ENCODE measurements at places on chromosomes 7 and 10. TPM values are rescaled to one million over a fixed set of nuclear protein-coding genes. Genes with fewer than 3 reads are reported as not detected.

ITPRIP gene
- 225 TPM for total RNA-seq

CH25H gene
- not detected for total RNA-seq

STEAP1B gene
- total RNA-seq = 0.31 TPM

SLC26A5 gene
- 0.30 TPM for total RNA-seq

DOCK1 gene
- 0.12 TPM for total RNA-seq

DMTF1 gene
- total RNA-seq = 154 TPM

IL6 gene
- 1.3 TPM for total RNA-seq

ANKRD7 gene
- total RNA-seq = not detected

EMX2 gene
- not detected for total RNA-seq

ADCY1 gene
- 0.02 TPM for total RNA-seq

- H3K4me1 ChIP-seq = peaks cover 7% of the 10 kb centered on the region
- H3K36me3 ChIP-seq = no peaks in the 10 kb centered on the region
- no peaks in the 10 kb centered on the region for H3K27me3 ChIP-seq
- no peak overlapping the region for H3K4me3 ChIP-seq
Measured at GRCh38 chr10:71653044-71653443, 66.5 kb downstream of the C10orf105 start.

- H3K36me3 ChIP-seq = no peaks in the 10 kb centered on the region
- no peak overlapping the region for H3K4me3 ChIP-seq
- peaks cover 7% of the 10 kb centered on the region for H3K4me1 ChIP-seq
- DNase-seq = no peak
- H3K27ac ChIP-seq = no peak overlapping the region
Measured at GRCh38 chr10:3655528-3655927, 129.5 kb downstream of the KLF6 start.

DNA sequence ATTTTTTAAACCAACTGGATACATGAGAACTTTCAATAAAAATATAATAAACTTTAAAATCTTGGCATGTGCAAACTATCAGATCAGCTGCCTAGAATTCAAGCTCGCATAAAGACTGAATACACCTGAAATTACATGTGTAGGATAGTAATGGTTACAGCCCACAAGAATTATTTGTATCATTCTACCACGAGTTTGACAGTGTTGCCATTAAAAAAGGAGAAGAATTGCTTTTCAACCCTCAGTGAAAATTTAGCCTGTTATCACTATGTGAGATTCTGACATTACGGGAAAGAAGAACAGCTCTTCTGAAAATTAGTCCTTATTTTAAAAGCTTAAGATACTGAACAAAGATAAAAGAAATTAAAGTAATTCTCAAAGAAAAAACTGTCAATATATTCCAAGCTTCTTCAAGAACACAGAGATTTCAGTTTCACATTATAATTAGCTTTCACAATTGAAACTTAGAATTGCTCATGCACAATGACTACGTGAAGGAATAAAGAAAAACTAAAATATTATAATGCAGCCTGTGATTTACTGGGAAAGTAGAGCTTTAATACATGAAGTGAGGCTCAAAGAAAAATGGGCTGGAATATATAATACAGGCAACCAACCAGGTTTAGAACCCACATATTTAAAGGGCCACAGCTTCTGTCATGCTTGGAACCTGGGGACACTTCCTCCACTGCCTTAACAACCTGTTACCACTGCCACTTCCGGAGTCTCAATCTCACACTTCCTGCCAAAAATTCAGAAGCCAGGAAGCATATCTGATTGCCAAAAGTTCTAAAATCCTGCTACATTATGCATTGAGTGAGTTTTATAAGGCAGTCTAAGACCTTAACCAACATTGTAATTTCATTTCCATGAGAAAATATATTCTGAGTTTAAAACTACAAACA is 23.2 kb downstream of the TPK1 start:
- H3K27ac ChIP-seq = peak overlapping the region; percentile 70
- no peaks in the 10 kb centered on the region for H3K36me3 ChIP-seq
- H3K4me1 ChIP-seq = peaks cover 4% of the 10 kb centered on the region

DNA sequence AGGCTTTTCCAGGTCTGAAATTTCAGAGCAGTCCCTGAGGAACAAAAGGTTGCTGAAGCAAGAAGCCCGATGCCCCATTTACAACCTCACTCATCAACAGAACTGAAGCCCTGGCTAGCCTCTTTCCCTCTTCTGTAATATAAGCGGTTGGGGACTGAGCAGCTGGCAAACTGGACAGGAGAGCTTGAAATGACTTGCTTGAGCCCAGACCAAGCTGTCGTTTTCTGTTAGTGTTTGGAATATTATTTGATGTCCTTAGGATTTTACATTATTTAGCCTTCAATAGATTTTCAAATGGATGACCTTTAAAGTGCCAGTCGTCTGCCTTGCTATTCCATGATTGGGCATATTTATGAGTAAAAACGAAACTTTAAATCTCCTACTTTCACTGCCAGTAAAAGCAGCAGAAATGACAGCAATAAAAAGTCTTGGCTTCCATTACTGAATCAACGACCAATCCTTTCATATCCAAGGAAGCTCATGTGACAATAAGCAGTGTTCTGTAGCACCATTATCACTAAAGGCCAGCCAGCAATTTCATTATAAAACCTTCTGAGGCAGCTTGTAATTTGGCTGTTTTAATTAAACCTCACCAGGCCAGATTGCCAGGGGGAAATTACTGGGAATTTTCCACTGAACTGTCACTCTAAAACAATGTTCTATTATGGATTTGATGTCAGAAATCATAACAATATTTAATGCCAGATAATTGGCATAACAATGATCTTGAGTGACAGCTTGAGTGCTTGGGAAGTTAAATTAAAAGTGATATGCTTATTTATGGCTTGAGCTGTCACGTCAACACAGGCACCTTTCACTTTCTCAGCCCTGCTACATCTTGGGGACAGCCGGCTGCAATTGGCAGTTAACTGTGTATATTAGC is 85.9 kb downstream of the LSMEM1 start:
- H3K27ac ChIP-seq = no peak overlapping the region
- DNase-seq = no peak
- no peaks in the 10 kb centered on the region for H3K36me3 ChIP-seq
- no peaks in the 10 kb centered on the region for H3K4me1 ChIP-seq

GRCh38 chr10:128384831-128385230 is 258.6 kb upstream of the MKI67 start:
- no peak for DNase-seq

DNA sequence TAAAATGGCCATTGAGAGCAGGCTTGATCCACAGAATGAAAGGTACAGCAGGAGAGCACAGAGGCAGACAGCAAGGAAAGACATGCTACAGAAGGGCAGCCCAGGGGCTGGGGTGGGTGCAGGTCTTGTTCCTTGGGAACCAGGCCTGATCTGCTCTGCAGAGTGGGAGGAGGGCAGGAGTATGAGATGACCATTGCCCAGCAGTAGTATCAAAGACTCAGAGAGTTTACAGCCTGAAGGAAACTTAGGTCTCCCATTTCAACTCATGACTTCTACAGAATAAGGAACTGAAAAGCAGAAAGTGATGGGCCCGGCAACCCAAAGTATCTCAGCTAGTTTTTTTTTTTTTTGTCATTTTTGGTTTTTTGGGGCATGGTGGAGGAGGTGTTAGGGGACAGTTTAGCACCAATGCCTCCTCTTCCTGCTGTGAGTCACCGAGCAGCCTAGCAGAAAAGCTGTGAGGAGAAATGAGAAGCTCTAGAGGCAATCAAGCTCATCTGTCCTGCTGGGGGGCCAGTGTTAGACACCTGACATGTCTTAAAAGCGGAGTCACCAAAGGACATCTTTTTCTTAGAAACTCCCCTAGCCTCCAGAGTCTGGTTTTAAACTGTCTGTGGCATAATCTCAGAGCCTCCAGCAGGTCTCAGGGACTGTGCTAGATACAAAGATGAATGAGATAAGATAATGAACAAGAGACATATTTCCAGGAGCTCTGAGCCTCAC is 34.3 kb upstream of the HERPUD2 start:
- H3K36me3 ChIP-seq = no peaks in the 10 kb centered on the region
- no peaks in the 10 kb centered on the region for H3K27me3 ChIP-seq
- H3K4me1 ChIP-seq = peaks cover 71% of the 10 kb centered on the region
- peak; percentile 81 for DNase-seq

GRCh38 chr10:12777840-12778585 is 223.5 kb downstream of the CCDC3 start:
- no peak overlapping the region for H3K27ac ChIP-seq
- H3K36me3 ChIP-seq = no peaks in the 10 kb centered on the region
- H3K4me1 ChIP-seq = no peaks in the 10 kb centered on the region
- no peak for DNase-seq

- H3K4me1 ChIP-seq = no peaks in the 10 kb centered on the region
- no peak overlapping the region for H3K4me3 ChIP-seq
- no peak overlapping the region for H3K27ac ChIP-seq
- DNase-seq = no peak
- H3K36me3 ChIP-seq = no peaks in the 10 kb centered on the region
Measured at GRCh38 chr7:4437916-4438315, 244.2 kb upstream of the FOXK1 start.

DNA sequence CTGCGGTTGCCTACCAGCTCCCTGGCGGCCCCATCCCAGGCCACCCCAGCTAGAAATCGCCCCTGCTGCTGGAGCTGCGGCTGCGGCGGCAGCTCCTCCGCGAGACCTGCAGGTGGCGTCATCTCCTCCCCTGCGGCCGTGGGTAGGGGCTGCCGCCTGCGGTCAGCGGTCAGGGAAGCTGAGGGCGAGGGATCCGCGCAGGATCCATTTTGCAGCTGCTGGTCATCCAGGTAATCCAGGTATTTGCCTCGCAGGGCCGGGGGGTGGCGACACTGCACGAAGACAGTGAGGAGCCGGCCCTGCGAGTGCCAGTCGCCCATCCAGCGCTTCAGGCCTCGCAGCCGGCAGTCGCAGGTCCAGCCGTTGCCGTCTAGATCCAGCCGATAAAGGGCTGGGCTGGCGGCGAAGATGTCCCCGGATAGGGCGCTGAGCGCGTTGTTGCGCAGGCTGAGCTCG is 1.5 kb downstream of the TRIL start:
- H3K36me3 ChIP-seq = no peaks in the 10 kb centered on the region
- H3K4me3 ChIP-seq = peak overlapping the region; percentile 34
- H3K27ac ChIP-seq = no peak overlapping the region
- H3K4me1 ChIP-seq = peaks cover 34% of the 10 kb centered on the region
